ENCODE measurements at places on chromosomes 6 and 20.

GRCh38 chr20:32433311-32434021 is 75.3 kb downstream of the ASXL1 start:
- no peak for DNase-seq

GRCh38 chr20:63889241-63890200 is 5.4 kb upstream of the DNAJC5 start:
- DNase-seq, result no peak

DNA sequence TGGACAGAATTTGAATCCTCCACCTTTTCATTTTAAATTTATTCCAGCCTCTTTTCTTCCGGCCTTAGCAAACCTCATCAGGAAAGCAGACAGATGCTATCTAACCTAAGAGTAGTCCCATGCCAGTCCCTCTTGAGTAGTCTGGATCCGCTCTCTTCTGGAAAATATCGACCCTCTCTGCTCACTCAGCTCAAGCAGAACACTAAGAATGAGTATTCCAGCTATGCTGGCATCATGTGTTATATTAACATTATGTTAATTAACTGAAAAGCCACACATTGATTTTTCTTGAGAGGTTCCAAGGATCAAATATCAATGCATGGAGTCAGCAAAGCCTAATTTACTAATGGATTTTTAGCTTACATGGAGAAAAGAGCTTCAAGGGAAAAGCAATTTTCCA is 161.4 kb downstream of the ID4 start:
- DNase-seq, result no peak

- no peak for DNase-seq
These were observed 362.1 kb upstream of the AGPAT4 start for GRCh38 chr6:161635975-161636374.

- no peak for DNase-seq
These were observed 553.7 kb downstream of the COL12A1 start for GRCh38 chr6:74651948-74652842.

GRCh38 chr20:59945731-59946130 is 5.5 kb downstream of the FAM217B start:
- no peak for DNase-seq

DNA sequence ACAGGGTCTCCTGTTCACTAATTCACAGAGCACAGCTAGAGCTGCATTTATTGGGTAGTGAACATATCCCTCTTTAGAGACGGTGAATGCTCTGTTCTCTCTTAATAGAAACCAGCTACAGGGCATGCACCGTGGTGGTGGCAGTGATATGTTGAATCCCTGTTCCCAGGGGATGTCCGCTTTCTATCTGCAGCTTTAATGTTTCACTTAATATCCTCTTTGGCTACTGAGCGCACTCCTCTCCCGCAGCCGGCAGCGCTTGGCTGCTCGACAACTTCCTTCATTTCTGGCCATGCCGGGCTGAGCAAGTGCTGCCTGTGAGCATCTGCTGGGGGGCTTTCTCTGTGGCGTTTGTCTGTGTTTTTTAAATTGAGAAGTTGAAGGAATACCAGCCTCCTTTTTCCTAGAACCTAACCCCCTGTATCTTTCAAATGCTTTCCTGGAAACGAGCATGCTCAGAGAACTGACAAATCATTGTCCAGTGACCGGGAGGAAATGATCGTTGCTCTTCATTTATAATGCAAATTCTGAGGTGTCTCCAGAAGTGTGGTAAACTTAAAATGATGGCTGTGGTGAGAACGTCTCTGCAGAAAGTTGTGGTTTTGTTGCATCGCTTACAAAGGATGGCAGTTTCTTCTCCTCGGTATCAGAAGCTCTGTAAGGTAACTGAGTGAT is 297.9 kb downstream of the UTRN start:
- peak; percentile 64 for DNase-seq

GRCh38 chr6:361411-362132 is 30.0 kb upstream of the IRF4 start:
- no peak for DNase-seq

DNA sequence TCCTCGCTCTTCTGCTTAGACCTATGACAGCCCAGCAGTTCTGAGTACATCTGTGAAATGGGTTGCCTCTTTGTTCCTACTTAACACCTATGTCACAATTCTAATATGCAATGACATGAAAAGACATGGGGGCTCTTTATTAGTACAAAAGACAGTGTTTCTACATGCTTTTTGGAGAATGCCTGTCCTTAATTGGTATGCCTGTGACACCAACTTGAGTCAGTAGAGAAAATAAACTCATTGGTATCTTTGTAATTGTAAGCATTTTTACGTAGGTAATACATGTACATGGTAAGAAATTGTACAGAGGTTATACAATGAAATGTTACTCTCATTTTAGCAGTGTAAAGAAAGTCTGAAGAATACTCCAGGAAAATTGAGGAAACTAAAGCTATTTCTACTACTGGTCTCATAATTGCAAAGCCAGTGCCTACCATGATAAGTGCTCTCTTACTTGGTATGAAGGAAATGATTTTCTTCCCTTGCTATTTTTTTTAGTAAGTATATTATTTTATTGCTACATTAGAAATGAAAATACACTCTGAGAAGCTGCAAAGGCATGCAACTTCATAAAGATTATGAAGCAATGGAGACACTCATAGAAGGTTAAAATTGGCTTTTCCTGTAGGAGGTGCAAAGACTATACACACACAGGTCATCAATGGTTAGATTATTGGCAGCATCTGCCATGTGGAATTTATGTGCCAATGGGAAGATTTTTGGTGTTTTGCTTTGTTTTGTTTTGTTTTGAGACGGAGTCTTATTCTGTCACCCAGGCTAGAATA is 4.9 kb upstream of the EEF1A1 start:
- DNase-seq, result no peak

- peak; percentile 16 for DNase-seq
These were observed 8.2 kb downstream of the ADISSP start for GRCh38 chr20:3759316-3759823.

GRCh38 chr6:15380351-15380750 is 134.5 kb downstream of the JARID2 start:
- no peak for DNase-seq

- no peak for DNase-seq
These were observed 9.7 kb downstream of the DDRGK1 start for GRCh38 chr20:3194617-3195280.

DNA sequence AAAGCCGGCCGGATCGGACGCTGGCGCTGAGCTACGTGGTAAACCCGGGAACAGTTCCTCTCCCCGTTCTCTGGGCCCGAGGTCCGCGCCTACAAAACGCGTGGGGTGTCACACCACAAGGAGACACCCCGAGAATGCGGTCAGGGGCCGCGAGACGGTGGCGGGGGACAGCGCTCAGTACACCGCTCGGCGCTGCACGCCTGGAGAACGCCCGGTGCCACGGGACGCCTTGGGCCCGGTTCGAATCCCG is 670 bp downstream of the NCOA5 start:
- no peak for DNase-seq

GRCh38 chr6:116087437-116088027 is 13.1 kb upstream of the NT5DC1 start:
- DNase-seq, result no peak

Data from right hindlimb (tissue), 1 donor.